A549 treated with ZK216348 at 1 μM for 4 hours (cell line): ENCODE measurements at places on chromosomes 1 and 21. TPM values are rescaled to one million over a fixed set of nuclear protein-coding genes. Genes with fewer than 3 reads are reported as not detected.

Gene NBPF4
- 0.08 to 0.14 TPM (median 0.13 TPM) in 4 of 5 replicates, not detected in the other for total RNA-seq

Gene TNN
- not detected in 5 replicates for total RNA-seq

Gene ZMYND12
- 0.23 to 1.2 TPM (median 0.33 TPM) in 5 replicates for total RNA-seq

Gene TCHHL1
- not detected in 5 replicates for total RNA-seq

Gene NGF
- total RNA-seq = 1.6 to 2.4 TPM (median 1.8 TPM) in 5 replicates

Gene ALPL
- 0.14 to 0.68 TPM (median 0.41 TPM) in 5 replicates for total RNA-seq

Gene DMBX1
- 0.51 to 1.2 TPM (median 0.99 TPM) in 5 replicates for total RNA-seq

Gene FBXO2
- 6.1 to 12.5 TPM (median 9.1 TPM) in 5 replicates for total RNA-seq

Gene ITLN2
- 0.14 to 1.1 TPM (median 0.36 TPM) in 5 replicates for total RNA-seq

Gene PRSS38
- total RNA-seq = not detected in 5 replicates

Gene TSSK3
- total RNA-seq = 0.25 TPM in 1 of 5 replicates, not detected in the others

Gene BMP8B
- total RNA-seq = 3.7 to 5.4 TPM (median 4.5 TPM) in 5 replicates

Gene SLFNL1
- not detected in 5 replicates for total RNA-seq

Gene LIN9
- 4.6 to 8.7 TPM (median 7.4 TPM) in 5 replicates for total RNA-seq

Gene FAM177B
- not detected in 5 replicates for total RNA-seq

Gene KAZN
- 2.9 to 4.5 TPM (median 3.6 TPM) in 5 replicates for total RNA-seq

Gene TMEM35B
- 13.3 to 16.4 TPM (median 15.1 TPM) in 5 replicates for total RNA-seq

Gene ASPM
- total RNA-seq = 10.8 to 26.1 TPM (median 22.7 TPM) in 5 replicates

Gene FAM167B
- 0.36 to 0.86 TPM (median 0.73 TPM) in 5 replicates for total RNA-seq

Gene SETDB1
- 22.0 to 26.5 TPM (median 25.5 TPM) in 5 replicates for total RNA-seq

Gene SH2D5
- 12.2 to 17.6 TPM (median 14.5 TPM) in 5 replicates for total RNA-seq

Gene ACTL8
- total RNA-seq = 1.3 to 1.9 TPM (median 1.6 TPM) in 5 replicates

Gene NBL1
- total RNA-seq = 24.6 to 53.5 TPM (median 43.8 TPM) in 5 replicates

Gene PTAFR
- 0.13 to 0.36 TPM (median 0.20 TPM) in 5 replicates for total RNA-seq

Gene RGS8
- total RNA-seq = not detected in 5 replicates

Gene LCE1F
- total RNA-seq = not detected in 5 replicates

Gene ARPC5
- total RNA-seq = 123 to 181 TPM (median 175 TPM) in 5 replicates

Gene FCRL5
- not detected in 5 replicates for total RNA-seq

Gene GSTM1
- 0.35 TPM in 1 of 5 replicates, not detected in the others for total RNA-seq

Gene KRTAP19-1
- not detected in 5 replicates for total RNA-seq
